ENCODE measurements at places on chromosomes 1 and 21.

DNA sequence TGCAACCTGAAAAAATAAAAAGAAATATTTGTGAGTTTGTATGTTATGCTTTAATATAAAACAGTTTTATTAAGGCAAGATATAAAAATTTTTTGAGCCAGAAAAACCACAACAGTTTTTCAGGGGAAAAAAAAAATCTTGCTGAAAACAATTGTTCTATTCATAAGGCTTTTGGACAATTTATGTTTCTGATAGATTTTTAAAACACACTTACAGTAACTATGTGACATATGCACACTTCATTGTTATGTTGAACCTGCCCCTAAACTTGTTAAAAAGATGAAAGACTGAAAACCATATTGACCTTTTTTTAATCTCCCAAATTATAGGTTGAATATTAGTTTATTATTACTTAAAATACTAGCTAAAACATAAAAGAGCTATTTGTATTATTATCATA, 279.9 kb upstream of the C1orf105 start:
- no peak for DNase-seq

DNA sequence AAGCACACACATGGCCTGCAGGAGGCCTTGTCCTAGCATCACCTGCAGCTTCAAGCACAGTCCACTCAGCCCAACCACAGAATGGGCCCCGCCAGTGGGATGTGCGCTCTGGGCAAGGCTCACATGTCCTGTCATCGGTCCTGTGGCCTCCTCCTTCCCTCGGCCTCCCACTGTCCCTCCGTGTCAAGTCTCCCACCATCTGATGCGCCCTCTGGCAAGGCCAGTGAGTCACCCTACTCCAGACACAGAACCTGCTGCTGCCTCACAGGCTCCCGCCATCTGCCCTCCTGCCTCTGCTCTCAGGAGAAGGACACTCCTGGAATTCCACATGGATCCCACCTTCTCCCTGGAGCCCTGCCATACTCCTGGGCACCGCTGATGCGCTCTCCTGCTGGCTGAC, 14.2 kb downstream of the KCNAB2 start:
- no peak for DNase-seq

DNA sequence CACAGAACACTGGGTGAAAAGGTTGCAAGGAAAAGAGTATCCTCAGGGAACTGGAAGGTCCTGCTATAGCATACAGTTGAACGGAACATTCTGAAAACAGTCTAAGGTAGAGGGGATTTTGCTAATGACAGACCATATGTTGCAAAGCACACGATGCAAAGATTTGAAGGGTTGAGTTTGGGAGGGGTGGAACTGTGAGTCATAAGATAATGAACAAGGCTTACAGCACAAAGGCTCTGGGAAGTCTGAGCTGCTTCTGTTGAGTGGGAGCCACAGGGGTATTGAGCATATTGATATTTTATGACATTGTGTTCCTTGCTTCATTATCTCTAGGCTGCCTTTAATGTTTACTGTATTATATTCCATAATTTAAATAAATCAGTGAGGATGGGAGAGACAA, 104.9 kb downstream of the PLPPR4 start:
- no peak for DNase-seq

GRCh38 chr1:96416111-96416595, 305.4 kb upstream of the PTBP2 start:
- DNase-seq, result no peak

GRCh38 chr1:107669996-107670395, 295.0 kb downstream of the VAV3 start:
- no peak for DNase-seq

DNA sequence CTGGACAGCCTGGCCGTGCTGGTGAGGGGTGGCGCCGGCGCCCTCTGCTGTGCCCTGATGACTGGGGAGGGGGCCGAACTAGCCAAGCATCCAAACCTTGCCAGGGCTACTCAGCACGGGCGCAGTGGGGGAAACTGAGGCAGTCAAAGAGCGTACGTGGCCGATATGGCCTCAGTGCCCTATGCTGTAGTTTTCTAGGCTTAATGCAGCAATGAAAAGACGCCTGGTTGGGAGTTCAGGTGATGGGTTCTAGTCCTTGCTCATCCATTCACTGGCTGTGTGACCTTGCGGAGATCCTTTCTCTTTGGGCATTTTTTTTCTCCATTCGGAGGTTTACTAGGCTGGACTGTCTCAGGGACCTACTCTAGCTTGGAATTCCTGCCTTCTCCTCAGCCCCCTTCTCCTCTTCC, 822 bp downstream of the MTX1 start:
- no peak for DNase-seq

DNA sequence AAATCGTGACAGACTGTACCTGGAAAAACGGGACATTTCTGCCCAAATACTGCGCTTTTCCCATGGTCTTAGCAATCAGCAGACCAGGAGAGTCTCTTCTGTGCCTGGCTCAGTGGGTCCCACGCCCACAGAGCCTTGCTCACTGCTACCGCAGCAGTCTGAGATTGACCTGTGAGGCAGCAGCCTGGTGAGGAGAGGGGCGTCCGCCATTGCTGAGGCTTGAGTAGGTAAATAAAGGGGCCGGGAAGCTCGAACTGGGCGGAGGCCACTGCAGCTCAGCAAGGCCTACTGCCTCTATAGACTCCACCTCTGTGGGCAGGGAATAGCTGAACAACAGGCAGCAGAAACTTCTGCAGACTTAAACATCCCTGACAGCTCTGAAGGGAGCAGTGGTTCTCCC, 203.1 kb downstream of the DENND1B start:
- no peak for DNase-seq

DNA sequence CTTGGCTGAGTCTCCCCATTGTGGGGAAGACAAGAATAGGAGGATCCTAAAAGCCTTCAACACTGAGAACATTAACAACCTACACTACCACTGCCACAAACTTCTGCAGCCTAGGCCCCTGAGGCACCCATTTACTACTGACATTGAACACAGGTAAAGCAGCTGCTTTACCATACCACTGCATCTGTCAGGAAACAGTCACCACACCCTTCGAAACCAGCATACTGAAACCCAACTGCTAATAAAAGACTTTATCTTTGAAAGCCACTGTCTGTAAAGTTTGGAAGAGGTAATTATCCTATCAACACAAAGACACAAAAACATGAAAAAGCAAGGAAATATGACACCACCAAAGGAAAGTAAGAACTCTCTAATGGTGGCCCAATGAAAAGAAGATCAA, 7.4 kb downstream of the IFNAR1 start:
- no peak for DNase-seq

DNA sequence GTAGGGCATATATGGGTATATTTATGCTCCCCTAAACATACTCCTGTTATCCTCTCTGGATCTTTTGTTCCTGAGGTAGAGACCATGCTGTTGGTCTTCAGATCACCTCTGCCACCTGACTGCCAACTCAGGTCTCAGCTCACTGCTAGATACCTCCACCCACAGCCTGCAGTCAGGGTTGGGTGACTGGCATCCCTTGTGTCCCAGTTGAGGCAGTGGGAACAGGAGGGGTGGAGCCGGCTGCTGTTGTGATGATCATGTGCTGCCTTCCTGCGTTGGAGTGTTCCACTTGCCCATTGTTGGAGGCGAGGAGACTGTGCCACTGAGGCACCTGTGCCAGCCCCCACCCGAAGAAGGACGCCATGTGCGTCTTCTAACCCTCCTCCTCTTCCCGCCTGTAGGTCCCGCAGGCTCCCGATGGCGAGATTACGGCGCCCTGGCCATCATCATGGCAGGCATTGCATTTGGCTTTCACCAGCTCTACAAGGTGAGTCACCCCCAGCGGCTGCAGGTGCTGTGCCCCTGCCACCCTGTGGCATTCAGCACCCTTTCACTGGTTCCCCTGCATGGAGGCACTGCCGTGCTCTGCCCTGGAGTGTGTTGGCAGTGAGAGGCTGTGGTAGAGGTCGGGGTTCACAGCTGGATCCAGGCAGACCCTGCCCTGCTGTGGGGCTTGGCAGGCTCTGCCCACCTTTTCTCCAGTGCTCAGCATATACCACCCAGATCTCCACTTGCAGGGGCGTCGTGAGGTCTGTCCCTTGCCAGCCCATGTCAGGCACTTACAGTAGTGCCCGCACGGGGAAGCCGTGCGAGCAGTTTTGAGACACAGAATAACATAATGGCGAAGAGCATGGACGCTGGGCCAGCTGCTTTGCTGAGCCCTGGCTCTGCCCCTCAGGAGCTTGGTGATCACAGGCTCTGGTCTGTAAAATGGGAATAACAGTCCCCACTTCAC, 143.5 kb downstream of the PEX14 start:
- no peak for DNase-seq

DNA sequence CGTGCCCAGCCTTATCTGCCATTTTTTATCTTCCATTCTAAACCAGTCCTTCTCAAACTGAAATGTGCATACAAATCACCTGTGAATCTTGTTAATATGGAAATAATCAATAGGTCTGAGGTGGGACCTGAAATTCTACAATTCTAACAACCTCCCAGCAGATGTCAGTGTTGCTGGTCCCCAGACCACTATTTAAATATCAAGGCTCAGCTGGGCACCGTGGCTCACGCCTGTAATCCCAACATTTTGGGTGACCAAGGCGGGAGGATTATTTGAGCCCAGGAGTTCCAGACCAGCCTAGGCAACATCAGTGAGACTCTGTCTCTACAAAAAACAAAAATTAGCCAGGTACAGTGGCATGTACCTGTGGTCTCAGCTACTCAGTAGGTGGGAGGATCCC, 4.1 kb downstream of the UQCRHL start:
- DNase-seq, result peak; percentile 58

GRCh38 chr1:13700521-13701270, 708 bp downstream of the PRDM2 start:
- no peak for DNase-seq

- DNase-seq, result no peak
These were observed 57.1 kb downstream of the TNFSF18 start for GRCh38 chr1:172993640-172994039.
